ENCODE measurements at places on chromosomes 4 and X.
A peak's percentile ranks its signal among the peaks of the same experiment; 100 is the strongest.

GRCh38 chrX:132068405-132068804 lies 45.3 kb downstream of the STK26 start:
- DNase-seq, result no peak

- DNase-seq, result no peak
These were observed 73.1 kb upstream of the SORBS2 start for GRCh38 chr4:185885075-185885474.

- peak; percentile 71 for DNase-seq
These were observed 31.6 kb downstream of the MTHFD2L start for GRCh38 chr4:74189331-74190043.

- peak; percentile 80 for DNase-seq
These were observed 87.5 kb downstream of the GLRA2 start for GRCh38 chrX:14616836-14617235.

DNA sequence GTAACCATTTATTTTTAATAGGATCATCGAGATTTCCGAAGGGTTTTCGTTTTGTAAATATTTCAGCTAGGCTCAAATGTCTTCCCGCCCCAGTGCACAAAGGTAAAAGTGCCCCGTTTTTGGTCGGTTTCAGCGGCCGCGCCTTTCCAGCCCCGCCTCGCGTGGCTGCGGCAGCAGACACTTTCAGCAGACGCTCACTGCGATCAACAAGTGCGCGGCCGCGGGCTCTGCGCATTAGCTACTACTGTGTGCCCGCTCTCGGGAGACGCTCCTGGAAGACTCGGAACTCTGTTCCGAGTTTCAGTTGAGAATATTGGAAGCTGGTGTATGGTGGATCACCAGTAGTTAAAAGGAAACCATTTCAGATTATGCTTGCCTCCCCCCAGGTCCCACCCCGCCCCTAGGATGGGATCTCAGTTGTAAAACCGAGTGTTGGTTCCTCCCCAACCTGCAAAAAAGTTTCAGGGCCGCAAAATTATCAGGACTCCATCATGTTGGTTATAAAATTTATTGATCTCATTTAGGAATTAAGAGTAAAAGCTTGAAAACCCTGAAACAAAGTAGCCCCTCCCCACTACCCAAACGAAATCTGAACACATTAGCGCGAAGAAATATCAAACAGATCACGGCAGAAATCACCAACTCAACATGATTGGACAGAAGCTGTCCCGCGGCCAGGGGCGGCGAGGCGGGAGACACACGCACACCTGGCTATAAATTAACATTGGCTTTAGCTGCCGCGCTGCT lies 2.2 kb downstream of the SOX3 start:
- DNase-seq, result peak; percentile 31

DNA sequence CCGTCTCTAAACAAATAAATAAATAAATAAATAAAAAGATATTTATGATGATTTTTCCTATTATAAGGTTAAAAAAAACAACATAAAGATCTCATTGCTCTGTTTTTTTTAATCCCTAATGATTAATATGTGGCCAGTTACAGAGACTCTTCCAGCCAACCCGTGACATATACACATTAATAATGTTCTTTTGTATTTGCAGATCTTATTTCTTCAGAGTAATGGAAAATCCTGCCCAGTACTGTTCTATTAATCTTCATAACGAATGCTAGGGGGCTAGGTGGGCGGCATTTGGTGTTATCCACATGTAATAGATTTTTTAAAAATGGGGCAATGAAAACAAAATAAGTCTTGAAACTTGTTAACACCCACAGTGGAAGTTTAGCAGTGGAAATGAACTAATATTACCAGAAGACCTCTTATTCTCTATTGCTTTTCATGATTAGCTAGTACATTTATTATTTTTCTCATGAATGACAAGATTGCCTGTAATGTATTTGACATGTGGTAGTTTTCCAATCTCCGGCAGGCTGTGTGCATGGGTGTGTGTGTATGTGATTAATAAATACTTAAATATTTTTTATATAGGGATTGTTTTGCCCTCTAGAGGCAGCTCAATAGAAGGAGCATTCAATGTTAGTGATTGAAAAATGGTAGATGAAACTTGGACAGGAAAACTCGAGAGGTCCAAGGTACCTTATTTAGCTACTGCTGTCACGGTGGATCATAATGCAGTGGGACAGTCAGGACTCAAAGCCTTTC lies 457.4 kb downstream of the IL1RAPL1 start:
- no peak for DNase-seq

GRCh38 chr4:54165438-54165837 lies 63.7 kb upstream of the PDGFRA start:
- peak; percentile 93 for DNase-seq

- DNase-seq, result no peak
These were observed 100.9 kb downstream of the FAM53A start for GRCh38 chr4:1583051-1583785.

DNA sequence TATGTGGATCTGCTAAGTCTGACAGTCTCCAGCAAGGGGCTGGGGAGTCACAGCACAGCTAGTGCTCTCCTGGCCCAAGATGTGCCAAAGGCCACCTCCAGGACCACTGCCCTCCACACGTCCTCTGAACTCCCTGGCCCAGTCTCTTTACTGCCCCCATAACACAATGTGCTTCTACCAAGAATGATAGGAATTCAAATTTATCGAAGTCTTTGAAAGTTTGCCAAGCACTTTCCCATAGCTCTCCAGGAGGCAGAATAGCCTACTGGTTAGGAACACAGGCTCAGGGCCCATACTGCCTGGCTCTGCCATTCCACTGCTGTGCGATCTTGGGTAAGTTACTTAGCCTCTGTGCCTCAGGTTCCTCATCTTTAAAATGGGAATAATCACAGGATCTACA lies 86.7 kb downstream of the NHSL2 start:
- no peak for DNase-seq

DNA sequence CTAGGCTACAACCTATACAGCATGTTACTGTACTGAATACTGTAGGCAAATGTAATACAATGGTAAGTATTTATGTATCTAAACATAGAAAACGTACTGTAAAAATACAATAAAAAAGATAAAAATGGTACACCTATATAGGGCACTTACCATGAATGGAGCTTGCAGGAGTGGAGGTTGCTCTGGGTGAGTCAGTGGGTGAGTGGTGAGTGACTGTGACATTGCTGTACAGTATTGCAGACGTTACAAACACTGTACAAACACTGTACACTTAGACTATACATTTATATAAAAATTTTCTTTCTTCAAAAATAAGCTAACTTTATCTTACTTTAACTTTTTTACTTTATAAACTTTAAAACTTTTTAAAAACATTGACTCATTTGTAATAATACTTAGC lies 190.3 kb upstream of the NR3C2 start:
- DNase-seq, result no peak

DNA sequence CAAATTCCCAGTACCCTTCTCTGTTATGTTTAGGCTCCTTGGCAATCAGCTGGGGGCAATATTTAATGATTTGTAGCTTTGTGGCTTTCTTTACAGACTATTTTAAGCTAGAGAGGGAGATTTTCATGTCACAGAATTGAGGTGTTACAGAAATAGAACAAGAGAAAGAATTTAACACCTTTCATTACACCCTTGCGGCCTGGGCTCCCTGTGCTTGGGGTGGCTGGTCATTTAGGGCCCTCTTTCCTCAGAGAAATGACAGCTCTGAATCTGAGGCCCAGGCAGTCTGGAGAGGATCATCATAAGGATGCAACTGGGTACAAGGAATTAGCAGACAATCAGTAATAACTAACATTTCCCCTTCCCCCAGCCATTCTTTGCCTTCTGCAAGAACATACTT lies 104.5 kb upstream of the INTU start:
- no peak for DNase-seq

DNA sequence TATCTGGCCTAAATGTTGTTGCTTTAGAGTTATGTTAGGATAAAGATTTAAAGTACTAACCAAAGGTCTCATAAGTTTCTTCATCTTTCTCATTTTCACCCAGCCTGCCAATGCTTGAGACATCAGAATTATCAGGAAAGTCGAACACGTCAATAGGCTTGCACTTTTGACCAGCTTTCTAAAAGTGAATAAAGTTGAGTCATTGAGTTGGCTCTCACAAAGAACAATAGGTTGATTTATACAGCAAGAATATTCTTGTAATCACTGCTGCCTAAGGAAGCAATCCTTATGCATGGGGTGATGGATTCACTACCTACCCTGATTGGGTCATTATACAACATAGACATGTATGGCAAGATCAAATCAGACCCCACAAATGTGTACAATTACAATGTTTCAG lies 5.0 kb downstream of the CENPU start:
- DNase-seq, result no peak

DNA sequence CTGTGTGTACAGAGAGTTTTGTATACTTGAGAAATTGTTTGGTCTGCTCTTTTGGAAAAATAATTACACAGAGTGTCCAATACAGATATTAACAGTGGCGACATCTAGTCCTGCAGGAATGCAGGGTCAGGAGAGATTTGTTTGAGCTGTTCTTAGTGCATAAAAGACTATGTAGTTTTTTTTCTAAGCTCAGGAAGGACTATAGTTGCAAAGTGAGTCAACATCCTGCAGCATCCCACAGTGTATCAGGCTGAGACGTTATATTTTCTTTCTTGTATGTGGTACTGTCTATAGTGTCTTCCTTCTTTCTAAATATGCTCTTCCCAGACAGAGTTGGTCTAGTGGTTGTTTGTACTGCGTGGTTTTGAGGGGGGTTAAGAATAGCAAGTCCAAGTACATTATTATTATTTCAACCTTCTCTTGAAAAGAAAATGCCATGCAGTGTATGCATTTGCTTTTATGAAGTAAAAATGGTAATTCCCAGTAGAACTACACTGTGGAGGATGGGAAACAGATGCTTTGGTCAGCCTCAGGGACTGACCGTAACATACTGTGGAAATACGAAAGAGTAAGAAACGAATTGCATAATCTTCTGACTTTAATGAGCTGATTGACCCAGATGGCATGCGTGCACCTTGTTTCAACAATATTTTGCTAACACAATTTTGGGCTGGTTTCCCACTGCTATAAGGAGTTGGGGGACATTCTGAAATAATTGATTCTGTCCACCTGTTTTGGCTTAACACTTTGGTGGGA lies 67.4 kb downstream of the DMP1 start:
- DNase-seq, result peak; percentile 2

DNA sequence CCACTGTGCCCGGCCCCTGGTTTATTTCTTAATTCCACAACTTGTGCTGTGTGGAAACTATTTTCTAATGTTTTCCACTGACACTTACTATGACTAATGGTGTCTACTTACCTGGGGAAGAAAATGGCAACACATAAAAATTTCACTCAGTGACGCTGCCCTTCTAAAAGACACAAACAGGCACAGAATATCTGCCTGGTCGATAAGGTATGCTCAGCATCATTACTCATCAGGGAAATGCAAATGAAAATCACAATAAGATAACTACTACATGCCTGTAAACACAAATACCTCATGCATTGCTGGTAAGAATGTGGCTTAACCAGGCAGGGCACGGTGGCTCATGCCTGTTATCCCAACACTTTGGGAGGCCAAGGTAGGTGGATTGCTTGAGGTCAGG lies 61.6 kb downstream of the UBE2K start:
- no peak for DNase-seq

DNA sequence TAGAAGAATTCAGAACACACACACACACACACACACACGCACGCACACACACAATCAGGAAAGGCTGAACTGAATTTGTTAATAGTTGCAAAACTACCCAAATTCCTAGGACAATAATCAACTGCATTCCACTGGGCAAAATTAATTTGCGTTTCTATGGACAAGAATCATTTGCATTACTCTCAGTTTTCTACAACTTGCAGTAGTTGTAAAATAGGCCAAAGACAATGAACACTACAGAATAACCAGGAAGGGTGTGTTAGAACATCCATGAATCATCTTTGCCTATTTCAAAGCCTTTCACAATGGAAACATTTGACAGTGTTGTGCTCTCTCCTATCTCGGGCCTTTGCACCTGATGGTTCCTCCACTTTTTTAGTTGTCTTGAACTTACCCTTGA lies 77.1 kb upstream of the IGFBP7 start:
- peak; percentile 71 for DNase-seq

- DNase-seq, result peak; percentile 81
These were observed 3.1 kb upstream of the SFRP2 start for GRCh38 chr4:153791746-153792617.

- DNase-seq, result no peak
These were observed 443.5 kb upstream of the IGFBP7 start for GRCh38 chr4:57553728-57554127.

DNA sequence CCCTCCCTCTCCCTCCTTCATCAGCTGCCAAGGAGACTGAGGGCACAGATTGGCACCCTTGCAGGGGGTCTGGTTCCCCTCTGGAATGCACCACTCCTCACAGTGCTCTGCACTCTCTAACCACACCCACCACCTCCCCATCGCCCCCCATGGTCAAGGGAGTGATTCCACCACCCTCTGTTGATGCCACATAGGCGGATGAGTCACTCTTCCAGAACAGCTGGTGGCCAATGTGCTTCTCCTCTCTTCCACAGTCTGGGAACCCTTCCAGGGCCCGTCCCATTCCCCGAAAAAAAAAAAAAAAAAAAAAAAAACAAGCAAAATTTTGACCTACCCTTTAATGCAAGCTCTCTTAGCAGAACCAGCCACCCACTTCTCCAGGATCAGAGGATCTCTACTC lies 341.3 kb upstream of the KLF3 start:
- peak; percentile 89 for DNase-seq

GRCh38 chrX:19745077-19745476 lies 142.3 kb downstream of the SH3KBP1 start:
- no peak for DNase-seq

GRCh38 chrX:135544338-135544948 lies 24.0 kb downstream of the INTS6L start:
- no peak for DNase-seq

DNA sequence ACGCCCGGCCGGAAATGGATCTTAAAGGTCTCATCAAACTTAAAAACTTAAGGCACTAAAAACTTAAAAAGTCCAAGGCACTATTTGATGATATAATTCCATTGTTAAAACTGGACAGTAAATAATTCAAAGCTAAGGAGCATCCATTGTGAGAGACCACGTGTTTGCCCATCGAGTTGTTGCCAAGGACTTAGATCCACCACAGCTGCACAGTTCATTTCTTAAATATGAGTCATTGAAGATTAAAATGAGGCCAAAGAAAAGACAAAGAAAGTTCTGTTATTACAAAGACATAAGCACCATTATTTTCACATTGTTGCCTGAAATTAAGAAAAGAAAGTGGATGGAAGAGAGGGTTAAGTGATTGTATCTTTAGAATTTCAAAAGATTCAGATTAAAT lies 411.5 kb upstream of the FTHL17 start:
- peak; percentile 62 for DNase-seq

GRCh38 chrX:132955690-132956089 lies 2.7 kb downstream of the HS6ST2 start:
- DNase-seq, result no peak

GRCh38 chr4:126180642-126181041 lies 865.9 kb downstream of the FAT4 start:
- DNase-seq, result no peak

- peak; percentile 85 for DNase-seq
These were observed 12.6 kb downstream of the BCOR start for GRCh38 chrX:40085102-40085551.

GRCh38 chrX:63713526-63713925 lies 71.5 kb downstream of the ARHGEF9 start:
- DNase-seq, result peak; percentile 15
